ENCODE measurements at places on chromosomes 13 and 19.

- DNase-seq, result no peak
These were observed 16.1 kb downstream of the ERFL start for GRCh38 chr19:41911889-41912731.

DNA sequence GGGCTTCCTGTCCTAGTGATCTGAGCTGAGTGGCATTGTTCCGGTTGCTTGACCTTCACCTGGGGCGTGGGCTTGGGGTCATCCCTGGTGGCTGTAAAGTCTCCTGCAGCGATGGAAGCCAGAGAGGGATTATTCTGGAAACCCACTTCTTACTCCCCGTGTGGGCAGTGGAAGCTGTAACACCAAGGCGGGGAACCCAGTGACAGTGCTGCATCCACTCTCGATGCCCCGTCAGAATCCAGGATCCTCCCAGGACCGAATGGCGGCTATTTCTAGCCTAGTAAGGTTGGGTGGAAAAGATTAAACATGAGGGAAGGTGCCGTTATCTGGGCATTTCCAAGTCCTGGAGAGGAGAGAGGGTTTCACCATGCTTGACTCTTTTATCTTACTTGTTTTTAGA is 280.6 kb downstream of the ZNF536 start:
- no peak for DNase-seq

DNA sequence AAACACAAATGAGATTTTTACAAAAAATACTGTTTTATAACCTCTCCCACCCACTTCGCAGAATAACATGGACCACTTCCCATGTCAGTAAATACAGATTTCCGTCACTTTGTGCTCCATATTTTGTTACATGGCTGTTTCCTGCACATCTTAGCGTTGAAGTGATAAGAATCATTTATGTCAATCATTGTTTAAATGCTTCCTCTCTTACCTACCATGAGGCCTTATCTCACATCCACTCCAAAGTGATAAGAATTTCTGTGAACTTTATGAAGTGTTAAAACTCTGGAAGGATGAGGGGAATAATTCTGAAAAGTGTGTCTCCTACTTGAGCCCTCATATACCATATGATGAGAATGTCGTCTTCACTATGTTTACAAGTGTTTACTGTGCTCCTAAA is 36.6 kb upstream of the IL17D start:
- no peak for DNase-seq

- no peak for DNase-seq
These were observed 60.7 kb downstream of the DOCK9 start for GRCh38 chr13:98917116-98917515.
